ENCODE measurements at places on chromosomes 12 and 14.

GRCh38 chr14:61281186-61281947 lies at the start of gene TMEM30B:
TSS of gene TMEM30B (minus strand) at chr14:61281338. CDS start at chr14:61281147, 191 bp downstream.
- DNase-seq, result peak; percentile 51

DNA sequence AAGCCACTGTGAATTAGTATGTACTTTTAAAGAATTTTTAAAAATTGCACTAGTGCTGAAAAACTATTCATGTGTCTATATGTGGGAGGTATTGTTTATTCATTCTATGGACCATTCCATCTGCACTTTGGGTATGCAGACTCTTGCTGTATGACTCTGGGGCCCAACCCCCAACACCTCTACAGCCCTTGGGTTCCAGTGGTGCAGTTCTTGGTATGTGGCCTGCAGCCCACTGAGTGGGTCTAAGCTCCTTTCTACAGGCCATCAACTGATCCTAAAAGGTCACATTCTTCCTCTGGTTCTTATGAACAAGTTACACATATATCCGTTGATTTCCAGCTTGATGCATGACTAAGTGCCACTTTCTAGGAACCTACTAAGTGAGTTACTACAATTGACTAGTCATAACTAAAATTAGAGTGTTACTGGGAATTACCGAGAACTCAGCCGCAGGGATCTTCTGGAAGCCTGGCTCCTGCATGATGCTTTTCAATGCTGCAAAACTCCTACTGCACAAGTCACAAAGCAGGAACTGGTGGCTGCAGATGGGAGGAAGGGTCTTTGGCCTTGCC lies 62.4 kb upstream of the MED13L start:
- no peak for DNase-seq

DNA sequence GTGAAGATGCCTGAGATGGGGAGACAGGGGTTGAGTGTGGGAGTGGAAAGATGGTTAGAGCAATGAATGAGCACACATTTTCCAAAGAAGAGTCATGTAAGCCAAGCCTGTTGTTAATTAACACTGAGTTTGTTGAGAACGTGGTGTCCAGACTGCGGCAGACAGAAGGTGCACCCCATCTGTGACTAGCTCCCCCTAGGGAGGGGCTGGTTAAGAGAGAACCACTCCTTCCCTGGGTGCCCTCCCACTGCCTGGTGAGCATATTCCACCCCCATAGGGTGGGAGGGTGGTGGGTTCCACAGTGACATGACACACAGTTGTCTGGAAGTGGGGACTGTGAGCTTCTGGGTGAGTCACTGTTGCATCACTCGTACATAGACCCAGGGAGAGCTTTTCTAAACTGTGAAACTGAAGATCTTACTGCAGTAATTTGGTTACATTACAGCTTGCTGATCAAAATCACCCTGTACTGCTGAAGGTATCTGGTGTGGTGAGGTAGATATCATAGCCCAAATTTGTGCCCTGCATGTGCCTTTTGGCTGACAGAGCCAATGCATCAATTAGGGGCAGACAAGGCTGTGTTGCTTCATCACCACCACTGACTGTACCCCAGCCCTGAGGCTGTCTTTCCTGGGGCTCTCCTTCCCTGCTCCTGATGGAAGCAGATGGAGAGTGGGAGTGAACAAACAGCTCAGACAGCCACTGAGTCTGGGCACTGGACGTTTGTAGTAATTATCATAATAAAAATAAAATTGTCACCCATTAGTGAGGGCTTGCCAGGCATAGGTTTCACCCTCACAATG lies 150.9 kb downstream of the EMP1 start:
- no peak for DNase-seq

- DNase-seq, result no peak
Observed at GRCh38 chr12:121898287-121898686, 9.7 kb downstream of the PSMD9 start.

- DNase-seq, result no peak
Observed at GRCh38 chr12:61654698-61655097, 605.5 kb upstream of the USP15 start.
